Right lung (tissue), 10 donors: ENCODE measurements at places on chromosomes 4 and X. TPM values are rescaled to one million over a fixed set of nuclear protein-coding genes. Genes with fewer than 3 reads are reported as not detected.
A peak's percentile ranks its signal among the peaks of the same experiment; 100 is the strongest.

GRCh38 chr4:171279131-171279530 is 534.1 kb upstream of the GALNTL6 start:
- DNase-seq, result no peak

The SYNPO2 gene
- polyA plus RNA-seq, result 3.9 TPM

- DNase-seq, result no peak
These were observed 440.4 kb downstream of the SPRY1 start for GRCh38 chr4:123836851-123837595.

DNA sequence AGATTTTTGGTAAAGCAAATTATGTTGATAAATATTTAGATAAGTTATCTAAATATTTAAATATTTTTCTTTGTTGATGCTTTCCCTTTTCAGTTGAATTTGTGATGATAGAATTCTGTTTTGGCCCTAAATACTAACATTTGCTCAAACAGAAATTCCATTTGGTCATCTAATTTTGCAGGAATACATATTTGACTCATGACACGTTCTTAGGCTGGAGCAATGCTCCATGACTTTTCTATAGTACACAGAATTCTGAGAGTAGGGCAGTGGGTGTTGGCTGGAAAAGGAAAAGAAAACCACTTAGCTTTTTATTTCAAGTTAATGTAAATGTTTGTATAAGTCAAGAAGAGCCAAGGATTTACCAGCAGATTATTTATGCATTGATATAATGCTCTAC is 58.6 kb upstream of the GK2 start:
- DNase-seq, result no peak

DNA sequence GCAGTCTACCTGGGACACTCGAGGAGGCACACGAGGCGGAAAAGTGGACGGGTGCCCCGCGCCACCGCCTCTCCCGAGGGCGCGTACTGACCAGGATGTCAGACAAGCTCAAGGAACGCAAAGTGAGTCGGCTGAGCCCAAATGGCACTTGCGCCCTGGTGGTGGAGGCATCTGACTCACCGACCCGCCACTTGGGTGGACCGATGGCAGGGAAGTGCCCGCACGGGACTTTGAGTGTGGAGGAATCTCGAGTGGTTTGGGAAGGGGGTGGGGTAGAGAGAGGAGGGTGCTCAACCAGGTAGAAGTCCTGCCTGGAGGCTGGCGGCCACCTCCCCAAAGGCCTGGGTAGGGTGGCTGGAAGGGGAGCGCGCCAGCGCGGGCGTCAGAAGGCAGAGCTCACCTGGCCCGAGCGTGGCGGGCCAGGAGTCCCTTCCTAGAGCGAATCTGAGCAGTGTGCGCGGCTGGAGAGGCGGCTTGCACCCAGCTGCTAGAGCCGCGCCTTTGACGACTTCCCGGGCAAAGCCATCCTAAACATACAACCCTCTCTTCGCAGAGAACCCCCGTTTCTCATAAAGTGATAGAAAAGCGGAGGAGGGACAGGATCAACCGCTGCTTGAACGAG is 655 bp downstream of the HELT start:
- DNase-seq, result no peak

DNA sequence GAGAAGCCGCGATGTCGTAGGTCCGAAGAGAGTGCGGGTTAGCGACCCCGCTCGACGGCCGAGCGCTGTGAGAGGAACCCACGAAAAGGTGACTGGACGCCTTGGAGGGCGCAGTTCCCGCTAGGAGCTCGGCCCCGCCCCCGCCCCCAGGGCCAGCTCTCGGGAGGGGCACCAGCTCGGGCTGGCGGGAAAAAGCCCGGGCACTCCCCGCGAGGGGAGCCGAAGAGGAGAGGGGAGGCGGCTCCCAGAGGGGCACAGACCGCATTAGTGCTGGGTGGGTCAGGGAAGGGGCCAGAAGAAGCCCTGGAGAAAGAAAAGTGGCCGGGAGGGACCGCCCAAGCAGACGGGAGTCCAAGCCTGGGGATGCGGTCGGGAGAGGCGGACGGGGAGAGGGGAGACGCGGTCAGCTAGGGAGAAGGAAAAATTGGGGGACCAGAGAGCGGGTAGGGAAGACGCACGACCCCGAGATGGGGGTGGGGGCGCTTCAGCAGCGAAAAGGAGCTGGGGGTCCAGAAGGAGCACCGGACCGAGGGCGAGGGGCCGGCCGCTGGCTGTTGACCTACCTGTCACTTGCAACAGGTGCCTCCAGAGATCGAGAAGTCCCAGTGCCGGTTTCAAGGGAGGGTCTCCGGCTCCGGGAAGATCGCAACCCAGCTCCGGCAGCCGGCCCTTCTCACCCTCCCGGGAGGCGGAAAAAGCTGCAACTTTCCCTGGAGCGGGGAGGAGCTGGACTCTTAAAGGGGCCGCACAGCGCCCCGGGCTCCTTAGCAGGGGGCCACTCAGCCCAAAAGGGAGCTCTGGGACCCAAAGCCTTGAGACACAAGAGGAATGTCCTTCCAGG is at the start of gene SYTL4:
TSS of gene SYTL4 (minus strand) at position 681 of the 841 bp plus-strand sequence. CDS start 30,084 bp downstream, outside the sequence.
- no peak for DNase-seq

GRCh38 chrX:144566592-144566991 is 680.7 kb upstream of the SPANXN1 start:
- DNase-seq, result no peak

DNA sequence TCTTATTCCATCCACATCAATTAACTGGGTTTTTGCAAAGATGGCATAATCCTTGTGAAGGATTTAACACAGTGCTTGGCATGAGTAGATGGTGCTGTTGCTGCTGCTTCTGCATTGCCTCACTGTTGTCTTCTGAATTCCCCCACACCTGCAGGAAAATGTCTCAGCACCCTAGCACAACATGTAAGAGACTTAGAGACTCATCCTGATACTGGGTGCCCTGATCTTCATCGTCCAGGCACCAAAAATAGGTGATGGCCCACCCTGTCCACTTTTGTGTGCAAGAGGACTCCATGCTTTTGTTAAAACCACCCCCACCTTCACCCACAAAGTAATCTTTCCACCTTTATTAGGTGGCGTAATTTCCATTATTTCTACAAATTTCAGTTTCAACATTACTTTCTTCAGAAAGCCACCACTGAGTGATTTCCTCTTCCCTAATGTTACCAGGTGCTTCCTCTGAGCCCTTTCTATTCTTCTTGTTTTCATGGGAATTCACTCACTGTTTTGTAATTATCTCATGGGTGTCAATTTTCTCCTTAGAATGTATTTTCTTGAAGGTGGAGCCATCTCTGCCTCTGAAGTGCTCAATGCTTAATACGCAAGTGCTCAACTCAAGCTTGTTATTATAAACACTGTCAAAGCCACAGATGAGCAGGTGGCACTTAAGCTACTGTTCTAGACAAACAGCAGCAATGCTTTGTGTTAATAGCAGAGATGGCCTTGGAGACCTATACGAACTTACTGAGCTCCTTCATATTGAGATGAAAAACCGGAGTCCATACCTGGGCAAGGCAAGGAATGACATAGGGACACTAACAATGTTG is 89.5 kb downstream of the HS3ST1 start:
- DNase-seq, result no peak

DNA sequence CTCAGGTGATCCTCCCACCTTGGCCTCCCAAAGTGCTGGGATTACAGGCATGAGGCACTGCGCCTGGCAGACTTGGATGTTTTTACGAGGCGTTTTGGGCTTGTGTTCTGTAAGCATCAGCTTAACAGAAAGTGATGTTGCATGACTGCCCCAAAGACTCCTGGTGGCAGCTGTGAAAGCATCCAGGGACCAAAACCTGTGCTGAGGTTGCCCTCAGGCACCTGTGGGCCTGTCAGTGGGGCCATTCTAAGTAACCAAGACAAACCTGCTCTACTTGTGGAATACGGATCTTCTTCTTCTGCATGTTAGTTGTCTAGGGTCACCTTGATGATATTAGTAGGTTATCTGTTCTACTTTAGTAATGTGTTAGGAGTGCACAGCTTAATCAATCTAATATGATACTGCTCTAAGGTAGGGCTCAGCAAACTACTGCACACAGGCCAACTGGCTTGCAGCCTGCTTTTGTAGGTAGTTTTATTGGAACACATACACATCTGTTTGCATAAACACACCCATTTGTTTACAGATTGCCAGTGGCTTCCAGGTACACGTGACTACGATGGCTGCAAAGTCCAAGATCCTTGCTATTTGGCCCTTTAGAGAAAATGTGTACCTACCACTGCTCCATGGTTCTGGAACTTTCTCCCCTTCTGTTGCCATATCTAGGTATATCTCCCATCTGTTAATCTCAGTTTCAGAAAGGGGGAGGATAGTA is 136.7 kb downstream of the GPR143 start:
- no peak for DNase-seq

The RGS12 gene
- polyA plus RNA-seq, result 67.7 TPM

GRCh38 chr4:70901607-70901983 is 574 bp upstream of the MOB1B start:
- DNase-seq, result no peak

DNA sequence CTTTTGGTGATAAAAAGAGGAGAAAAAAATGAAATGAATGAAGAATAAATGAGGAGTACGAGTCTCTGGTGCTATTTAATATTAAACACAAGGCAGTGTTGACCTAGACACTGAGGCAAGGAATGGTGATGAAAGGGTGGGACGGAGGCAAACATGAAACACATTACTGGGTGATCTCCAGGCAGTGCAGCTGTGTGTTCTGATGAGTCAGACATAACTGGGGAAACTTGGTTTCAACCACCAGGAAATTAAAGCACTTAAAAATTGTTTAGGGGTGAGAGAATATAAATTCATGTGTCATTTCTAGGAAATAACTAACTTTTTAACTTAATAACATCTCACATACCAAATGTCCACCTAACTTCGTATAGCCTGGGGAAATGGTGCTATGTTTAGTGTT is 19.7 kb upstream of the CXCL6 start:
- no peak for DNase-seq

The USP26 gene
- not detected for polyA plus RNA-seq

DNA sequence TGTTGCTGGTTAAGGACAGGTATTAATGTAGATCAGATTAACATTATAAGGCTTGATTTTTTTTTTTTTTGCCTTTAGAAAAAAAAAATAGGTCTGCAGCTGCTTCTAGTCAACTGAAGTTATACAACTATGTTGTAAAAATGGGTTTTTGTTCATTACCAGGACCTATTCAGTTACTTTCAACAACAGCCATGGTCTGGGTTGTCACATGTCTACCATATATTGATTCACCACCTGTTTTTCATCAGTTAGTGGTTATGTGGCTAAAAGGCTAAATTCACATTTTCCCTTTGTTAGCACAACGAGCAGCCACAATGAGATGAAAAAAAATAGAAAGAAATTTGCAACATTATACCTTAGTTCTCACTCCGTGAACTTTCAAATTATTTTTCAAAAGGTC is 45.5 kb downstream of the GLRB start:
- DNase-seq, result no peak

GRCh38 chr4:76620723-76621468 is 185.9 kb downstream of the SHROOM3 start:
- no peak for DNase-seq

- peak; percentile 57 for DNase-seq
These were observed 70.0 kb downstream of the MGST2 start for GRCh38 chr4:139735381-139736273.

GRCh38 chr4:85514117-85514516 is 39.2 kb downstream of the ARHGAP24 start:
- no peak for DNase-seq

The CSAG3 gene
- polyA plus RNA-seq, result not detected

GRCh38 chr4:4820261-4820660 is 39.2 kb upstream of the MSX1 start:
- no peak for DNase-seq

- no peak for DNase-seq
These were observed 111.1 kb upstream of the HPGD start for GRCh38 chr4:174633399-174633798.

The PPEF2 gene
- 0.06 TPM for polyA plus RNA-seq

GRCh38 chr4:55458164-55458563 is 62.4 kb downstream of the TMEM165 start:
- no peak for DNase-seq

The USP51 gene
- polyA plus RNA-seq, result 10.7 TPM
